ENCODE measurements at places on chromosomes 7 and 10.
A peak's percentile ranks its signal among the peaks of the same experiment; 100 is the strongest.

- no peak for DNase-seq
Observed at GRCh38 chr10:787933-788651, 98.6 kb upstream of the DIP2C start.

- DNase-seq = no peak
Observed at GRCh38 chr7:151384776-151385625, 24.8 kb downstream of the WDR86 start.

GRCh38 chr7:143884969-143885559 lies 16.9 kb downstream of the TCAF1 start:
- peak; percentile 57 for DNase-seq

DNA sequence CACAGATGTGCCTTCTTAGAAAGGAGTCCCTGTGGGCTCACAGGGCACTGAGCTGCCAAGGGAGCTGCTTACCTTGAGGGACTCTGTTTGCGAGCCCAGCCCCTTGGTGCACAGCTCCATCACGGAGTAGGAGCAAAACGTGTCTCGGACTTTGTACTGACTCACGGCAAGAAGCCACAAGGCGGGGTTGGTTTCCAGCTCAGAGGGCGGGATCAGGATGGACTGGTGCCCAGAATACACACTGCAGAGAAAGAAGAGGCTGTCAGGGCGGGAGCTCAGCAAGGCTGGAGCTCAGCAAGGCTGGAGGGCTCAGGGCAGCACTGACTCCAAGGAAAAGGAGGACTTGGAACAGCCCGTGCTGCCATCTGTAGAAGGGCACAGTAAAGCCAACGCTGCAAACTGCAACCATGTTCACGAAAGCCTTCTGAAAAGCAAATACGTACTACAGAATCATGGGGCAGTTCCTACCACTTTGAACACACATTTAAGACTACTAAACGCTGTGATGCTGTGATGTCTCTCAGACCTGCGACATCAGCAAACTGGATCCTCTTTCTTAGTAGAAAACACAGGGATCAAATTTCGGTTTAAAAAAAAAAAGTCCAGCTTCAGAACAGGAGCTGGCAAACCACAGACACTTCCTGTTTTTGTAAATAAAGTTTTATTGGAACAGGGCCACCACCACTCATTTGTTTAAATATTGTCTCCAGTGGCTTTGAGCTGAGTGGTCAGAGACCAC lies 194.3 kb downstream of the ZMYND11 start:
- peak; percentile 47 for DNase-seq

GRCh38 chr10:82742478-82742877 lies 867.5 kb downstream of the NRG3 start:
- DNase-seq = no peak

DNA sequence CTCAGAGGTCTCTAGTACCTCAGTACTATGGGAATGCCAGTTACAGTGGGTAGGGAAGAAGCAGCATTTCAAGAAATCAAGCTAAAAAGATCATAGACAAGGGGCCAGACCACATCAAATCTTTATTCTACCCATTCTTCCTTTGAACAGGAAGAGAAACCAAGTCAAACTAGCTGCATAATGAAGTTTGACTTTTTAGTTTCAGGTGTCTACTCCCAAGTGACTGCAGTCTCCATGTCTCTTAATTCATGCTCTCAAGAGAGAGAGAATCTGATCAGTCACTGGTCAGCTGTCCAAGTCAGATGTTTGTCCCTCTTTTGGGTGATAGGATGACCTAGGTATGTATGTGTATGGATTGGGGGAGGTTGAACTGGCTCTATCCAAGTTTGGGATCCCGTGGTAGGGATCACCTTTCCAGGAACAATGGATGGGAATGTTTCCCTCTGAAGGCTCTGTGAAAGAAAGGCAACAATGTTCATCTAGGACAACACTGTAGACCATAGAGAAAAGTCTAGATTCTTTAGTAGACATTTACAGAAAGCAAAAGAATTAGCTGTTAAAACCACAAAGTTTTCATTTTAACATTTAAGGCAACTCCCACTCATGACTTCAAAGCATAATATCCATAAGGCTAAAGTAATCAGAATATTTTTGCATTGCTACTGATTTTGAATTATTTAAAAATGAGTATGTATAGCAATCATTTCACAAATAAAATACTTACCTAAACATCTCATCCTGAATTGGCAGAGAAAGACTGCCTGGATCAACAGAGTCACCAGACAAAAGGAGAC lies 30.1 kb upstream of the PRTFDC1 start:
- DNase-seq = no peak

DNA sequence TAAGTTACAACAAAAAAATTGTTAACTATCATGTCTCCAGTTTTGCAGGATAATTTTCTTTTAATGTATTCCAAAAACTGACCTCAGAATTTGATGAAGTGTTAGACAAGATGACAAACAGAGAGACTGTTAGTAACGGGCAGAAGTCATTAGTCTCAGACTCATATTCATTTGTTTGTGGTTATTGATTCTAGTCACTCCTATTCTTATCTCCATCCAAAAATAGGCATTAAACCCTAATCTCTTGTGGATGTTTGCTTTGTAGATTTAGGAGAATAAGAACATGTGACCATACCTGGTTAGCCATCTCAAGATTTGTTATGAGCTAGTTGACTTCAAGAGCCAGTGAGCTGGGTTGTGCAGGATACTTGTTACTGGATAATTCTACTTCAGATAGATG lies 261.1 kb downstream of the AUTS2 start:
- no peak for DNase-seq

All from stimulated activated naive CD8-positive, alpha-beta T cell treated with anti-CD3 and anti-CD28 coated beads, Interleukin-15, Interleukin-2, amounts not matched to agents 100 U/mL and 50 U/mL, for 24 hours (primary cell).